Fibroblast of the aortic adventitia (primary cell): ENCODE measurements at places on chromosomes 11 and 22.

- peak; percentile 36 for DNase-seq
Measured at GRCh38 chr11:67029146-67029545, 6.2 kb downstream of the SYT12 start.

DNA sequence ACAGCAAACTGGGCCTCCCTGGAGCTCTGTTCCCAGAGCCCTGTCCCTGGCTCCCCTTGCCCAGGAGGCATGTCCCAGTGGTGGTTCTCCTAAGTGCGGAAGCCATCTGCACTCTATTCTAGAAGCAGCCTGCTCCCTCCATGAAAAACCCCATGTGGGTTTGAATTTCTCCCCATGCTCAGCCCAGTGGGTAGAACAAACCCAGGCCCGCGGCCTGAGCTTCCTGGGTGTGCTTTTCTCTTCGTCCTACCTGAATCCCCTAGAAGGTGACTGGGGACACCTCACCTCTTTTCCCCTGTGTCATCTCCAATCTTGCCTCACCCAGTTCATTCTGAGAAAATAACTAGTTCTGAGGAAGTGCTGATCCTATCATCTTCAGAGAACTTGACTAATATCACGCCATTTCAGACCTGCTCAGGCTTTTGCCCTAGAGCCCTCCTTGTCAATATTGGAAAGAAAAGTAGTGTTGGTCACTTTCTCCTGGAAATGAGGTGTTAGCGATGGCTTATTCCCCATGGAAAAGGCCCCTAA is 15.9 kb downstream of the IL10RA start:
- no peak for DNase-seq

GRCh38 chr22:26437694-26438392 is 8.8 kb downstream of the ASPHD2 start:
- DNase-seq: no peak

- no peak for DNase-seq
Measured at GRCh38 chr11:125072218-125072960, 9.3 kb downstream of the SLC37A2 start.

DNA sequence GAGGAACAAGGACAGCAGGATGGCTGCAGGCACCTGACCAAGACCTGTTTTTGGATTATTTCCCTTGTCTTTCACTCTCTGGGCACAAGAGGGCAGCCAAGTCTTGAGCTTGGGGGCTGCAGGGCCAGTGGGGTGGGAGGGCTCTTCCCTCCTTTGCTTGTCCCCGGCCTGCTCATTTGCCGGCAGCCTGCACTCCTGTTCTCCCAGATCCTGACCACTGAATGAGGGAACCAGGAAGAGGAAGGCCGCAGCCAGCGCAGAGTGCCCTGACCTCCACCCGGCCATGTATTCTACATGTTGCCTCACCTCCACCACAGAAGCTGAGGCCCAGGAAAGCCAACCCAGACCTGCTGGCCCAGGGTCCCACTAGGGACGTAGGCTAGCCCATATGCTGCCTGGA is 15.5 kb upstream of the NNMT start:
- peak; percentile 94 for DNase-seq

GRCh38 chr11:971092-971690 is 45.5 kb downstream of the AP2A2 start:
- DNase-seq: no peak

- peak; percentile 79 for DNase-seq
Measured at GRCh38 chr11:119338318-119338890, 2.3 kb downstream of the C1QTNF5 start.

DNA sequence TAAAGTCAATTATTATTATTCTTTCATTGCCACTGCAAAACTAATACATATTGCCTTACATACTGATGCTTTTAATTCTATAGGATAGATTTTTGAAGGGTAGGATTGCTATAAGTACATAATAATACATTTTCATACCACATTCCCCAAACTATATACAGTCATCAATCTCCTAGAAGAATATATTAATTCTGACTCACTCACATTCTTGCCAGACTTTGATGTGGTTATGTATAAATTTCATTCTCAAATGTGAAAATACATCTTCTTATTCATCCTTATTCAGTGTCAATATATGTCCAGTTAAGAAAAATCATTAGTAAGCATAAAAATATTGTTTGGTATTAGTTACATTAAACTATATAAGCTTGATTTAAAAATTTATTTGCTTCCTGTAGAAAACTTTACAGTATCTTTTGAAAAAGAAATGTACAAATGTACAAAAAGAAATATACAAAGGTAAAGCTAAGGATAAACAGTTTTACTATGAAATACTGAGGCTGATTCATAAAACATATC is 458.8 kb upstream of the CNTN5 start:
- DNase-seq: no peak

- DNase-seq: no peak
Measured at GRCh38 chr11:122717264-122717867, 61.8 kb downstream of the UBASH3B start.

DNA sequence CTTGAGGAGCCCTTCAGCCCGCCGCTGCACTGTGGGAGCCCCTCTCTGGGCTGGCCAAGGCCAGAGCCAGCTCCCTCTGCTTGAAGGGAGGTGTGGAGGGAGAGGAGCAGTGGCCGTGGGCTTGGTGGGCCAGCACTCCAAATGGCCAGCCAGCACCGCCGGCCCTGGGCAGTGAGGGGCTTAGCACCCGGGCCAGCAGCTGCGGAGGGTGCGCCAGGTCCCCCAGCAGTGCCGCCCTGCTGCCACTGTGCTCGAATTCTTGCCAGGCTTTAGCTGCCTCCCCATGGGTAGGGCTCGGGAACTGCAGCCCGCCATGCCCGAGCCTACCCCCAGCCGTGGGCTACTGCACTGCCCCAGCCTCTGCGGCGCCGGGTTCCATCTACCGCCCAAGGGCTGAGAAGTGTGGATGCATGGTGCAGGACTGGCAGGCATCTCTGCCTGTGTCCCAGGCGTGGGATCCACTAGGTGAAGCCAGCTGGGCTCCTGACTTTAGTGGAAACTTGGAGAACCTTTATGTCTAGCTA is 82.7 kb downstream of the KCNA4 start:
- DNase-seq: no peak

DNA sequence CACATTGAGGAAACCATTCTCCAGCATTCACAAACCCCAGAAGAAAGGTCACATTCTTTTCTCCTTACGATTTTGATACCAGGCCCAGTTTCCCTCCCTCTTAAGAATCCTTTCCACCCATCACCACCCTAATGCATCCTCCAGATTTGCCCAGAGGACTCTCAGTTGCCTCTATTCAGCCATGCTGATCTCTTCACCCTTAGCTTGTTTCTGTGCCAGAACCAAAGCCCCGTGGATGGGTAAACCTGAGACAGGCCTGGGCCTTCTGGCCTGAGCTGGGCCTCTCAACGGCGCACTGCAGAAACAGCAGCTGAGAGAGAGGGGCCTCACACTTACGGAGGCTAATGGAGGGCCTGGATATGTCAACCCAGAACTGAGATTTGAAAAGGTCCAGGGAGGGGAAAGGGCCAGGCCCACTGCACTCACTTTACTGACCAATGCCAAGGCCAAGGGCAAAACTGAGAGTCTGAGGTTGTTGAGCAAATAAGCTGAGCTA is 32.2 kb upstream of the OAF start:
- peak; percentile 63 for DNase-seq

DNA sequence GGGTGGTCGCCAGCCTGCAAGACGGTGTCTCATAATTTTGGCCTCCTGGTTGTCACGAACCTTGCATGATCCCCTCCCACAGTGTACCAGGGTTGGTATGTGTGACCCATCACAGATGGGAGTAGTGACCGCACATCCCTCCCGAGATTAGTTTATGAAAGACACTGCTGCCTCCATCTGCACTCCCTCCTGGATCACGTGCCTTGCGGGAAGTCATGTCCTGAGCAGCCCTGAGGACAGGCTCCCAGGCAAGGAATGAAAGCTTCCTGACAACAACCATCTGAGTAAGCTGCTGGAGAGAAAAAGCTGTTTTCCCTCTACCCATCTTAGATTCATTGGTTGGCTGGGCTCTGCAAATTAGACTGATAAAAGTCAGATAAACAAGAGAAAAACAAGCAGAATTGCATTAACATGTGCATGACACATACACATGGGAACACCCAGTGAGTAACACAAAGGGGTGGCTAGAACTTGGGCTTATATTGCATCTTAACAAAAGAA is 14.4 kb upstream of the PAMR1 start:
- DNase-seq: peak; percentile 97

DNA sequence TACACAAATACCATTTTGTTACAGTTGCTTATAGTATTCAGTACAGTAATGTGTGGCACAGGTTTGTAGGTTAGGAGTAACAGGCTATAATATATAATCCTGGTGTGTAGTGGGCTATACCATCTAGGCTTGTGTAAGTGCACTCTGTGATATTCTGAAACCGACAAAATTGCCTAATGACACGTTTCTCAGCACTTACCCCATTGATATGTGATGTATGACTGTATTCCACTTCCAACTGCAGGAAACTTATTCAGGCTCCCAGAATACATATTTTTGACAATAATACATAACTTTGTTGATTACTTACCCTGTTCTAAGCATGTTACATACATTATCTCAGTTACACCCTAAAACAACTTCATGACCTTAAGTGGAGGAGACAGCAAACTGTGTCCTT is 5.1 kb upstream of the PICALM start:
- no peak for DNase-seq

- no peak for DNase-seq
Measured at GRCh38 chr11:114496915-114497314, 57.6 kb downstream of the REXO2 start.

- DNase-seq: no peak
Measured at GRCh38 chr22:17549183-17549582, 14.1 kb upstream of the SLC25A18 start.

- DNase-seq: no peak
Measured at GRCh38 chr11:18769802-18770456, 21.7 kb downstream of the PTPN5 start.

DNA sequence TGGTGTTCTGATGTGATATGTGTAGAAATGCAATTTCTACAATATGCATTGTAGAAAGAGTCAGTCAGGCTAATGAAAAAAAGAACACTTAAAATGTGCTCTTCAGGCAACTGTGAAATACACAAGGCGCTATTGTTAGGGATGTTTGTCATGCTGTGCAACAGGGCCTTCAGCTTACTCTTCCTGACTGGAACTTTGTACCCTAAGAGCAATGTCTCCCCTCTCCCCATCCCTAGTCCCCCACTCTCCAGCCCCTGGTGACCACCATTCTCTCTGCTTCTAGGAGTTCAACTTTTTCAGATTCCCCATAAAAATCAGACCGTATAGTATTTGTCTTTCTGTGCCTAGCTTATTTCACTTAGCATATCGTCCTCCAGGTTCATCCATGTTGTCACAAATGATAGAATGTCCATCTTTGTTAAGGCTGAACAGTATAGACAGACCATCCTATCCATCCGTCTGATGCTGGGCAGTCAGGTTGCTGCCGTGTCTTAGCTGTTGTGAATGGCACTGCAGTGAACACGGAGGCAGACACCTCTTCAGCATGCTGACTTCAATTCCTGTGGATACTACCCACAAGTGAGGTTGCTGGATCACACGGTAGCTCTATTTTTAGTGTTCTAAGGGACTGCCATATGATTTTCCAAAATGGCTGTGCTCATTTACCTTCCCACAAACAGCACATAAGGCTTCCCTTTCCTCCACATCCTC is 10.7 kb downstream of the NDUFV1 start:
- DNase-seq: no peak

GRCh38 chr11:105137286-105137685 is 2.3 kb downstream of the CARD18 start:
- peak; percentile 61 for DNase-seq

DNA sequence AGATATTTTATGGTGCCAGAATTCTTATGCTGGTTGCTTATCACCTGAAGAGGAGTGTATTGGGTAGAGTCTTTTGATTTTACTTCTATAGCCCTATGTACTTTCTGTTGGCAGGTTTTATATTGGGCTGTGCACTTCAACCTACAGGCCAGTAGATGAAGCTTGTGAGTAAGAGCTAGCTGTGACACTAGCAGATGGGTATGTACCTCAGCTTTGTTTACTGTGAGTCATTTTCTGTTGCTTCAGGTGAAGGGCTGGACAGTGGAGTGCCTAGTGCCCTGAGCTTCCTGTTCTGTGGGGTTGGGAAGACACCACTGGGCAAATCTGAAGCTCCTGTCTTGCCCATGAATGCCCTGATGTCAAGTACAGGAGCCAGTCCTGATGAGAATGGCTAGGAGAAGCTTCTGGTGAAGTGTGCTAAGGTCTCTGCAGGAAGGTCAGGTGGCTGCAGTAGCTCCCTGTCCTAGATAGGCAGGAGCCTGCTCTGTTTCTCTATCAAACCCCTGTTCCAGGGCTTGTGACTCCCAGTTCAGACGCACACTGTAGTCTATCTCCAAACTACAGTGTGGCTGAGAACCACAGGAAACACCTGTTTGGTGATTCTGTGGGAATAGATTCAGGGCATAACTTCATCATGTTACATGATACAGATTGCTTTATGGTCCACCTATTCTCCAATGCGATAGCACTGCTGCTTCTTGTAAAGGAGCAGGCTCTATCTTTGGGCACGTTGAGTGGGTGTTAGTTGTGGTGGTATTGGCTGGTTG is 755.7 kb downstream of the KCNA4 start:
- peak; percentile 22 for DNase-seq

GRCh38 chr22:38923463-38924346 is 33.7 kb upstream of the APOBEC3A start:
- peak; percentile 92 for DNase-seq

DNA sequence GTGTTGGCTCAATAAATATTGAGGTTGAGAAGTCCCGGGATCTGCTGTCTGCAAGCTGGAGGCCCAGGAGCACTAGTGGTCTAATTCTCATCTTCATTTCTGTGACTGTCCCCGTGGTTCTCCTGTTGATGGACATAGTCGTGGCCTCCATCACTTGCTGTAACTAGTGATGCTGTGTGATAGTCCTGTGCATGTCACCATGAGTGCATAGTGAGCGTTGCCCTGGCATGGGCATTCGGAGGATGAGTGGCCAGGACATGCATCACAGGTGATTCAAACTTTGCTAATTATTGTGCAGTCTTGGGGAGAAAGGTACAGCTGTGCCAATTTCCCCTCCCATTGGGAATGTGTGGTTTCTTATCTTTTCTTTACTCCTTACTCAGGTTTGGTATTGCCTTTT is 902.2 kb downstream of the BRD1 start:
- DNase-seq: no peak

- no peak for DNase-seq
Measured at GRCh38 chr11:46108751-46109150, 12.5 kb downstream of the PHF21A start.

DNA sequence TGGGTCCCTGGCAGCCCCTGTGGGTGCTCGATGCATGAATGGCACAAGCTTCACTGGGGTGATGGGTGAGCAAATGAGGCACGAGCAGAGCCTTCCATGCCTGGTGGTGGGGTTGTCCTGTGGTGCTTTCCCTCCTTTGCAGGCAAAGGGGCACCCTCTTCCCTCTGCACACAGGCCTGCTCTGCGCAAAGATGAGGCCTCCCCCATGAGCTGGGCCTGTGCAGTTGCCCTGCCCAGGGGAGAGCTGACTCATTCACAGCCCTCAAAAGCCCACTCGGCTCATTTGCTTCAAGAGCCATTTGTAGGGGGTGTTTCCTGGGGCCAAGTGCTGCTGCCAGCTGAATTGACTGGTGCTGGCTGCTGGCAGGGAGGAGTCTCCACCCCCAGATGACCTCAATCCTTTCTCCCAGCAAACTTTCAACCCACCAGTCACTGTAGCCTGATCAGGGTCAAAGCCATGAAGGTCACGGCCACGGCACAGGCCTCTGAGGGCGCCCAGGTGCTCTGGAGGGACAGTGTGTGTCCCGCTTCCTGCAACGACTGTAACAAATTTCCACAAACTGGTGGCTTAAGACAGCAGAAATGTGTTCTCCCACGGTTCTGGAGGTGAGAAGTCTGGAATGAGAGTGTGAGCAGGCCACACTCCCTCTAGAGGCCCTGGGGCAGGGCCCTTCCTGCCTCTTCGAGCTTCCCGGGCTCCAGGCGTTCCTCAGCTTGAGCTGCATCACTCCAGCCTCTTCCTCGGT is 48.8 kb upstream of the ANO1 start:
- DNase-seq: no peak
